ENCODE measurements at places on chromosomes 1 and 21.

- no peak for DNase-seq
Measured at GRCh38 chr1:25051504-25051903, 121.4 kb upstream of the RUNX3 start.

GRCh38 chr1:104648269-104648691, 898.6 kb downstream of the AMY1C start:
- no peak for DNase-seq

- no peak for DNase-seq
Measured at GRCh38 chr1:3918966-3919611, 19.0 kb upstream of the C1orf174 start.

- DNase-seq: no peak
Measured at GRCh38 chr1:112957133-112957812, 1.3 kb upstream of the SLC16A1 start.

GRCh38 chr1:942411-942821, 16.6 kb downstream of the NOC2L start:
- DNase-seq: no peak

DNA sequence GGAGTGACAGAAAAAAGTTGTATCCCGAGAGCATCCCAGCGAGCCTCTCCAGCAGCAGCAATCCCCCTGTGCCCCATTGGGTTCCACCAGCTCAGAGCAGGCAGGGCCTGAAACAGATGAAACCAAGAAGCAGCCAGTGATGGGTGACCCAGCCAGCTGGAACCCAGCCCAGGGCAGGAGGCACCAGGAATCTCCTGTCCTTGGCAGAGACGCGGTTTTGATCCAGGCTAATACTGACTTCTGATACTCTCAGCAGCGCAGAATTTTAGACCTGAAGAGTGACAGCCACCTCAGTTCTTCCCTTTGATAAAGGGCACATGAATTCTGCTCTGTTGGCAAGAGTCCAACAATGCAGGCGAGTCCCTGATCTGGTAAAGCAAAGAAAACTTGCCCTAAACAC, 11.4 kb upstream of the OLIG1 start:
- DNase-seq: no peak

GRCh38 chr1:24656046-24656445, 12.9 kb downstream of the SRRM1 start:
- no peak for DNase-seq

DNA sequence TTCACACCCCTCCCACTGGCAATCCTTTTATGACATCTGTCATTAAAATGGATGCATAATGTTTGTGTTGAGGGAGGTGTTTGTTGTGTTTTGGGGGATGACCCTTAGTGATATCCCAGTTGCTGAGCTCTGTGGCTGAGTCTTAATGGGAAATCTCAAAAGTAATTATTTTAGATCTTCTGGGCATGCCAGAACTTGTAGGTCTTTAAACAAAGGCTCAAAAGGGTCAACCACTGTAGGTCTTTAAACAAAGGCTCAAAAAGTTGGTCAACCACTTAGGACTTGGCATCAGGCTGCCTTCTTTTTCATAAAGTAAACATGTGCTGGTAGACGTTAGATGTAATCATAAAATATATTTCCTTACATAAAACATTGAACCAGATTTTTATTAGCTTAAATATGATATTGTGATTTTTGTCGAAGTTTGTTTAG, 78.0 kb downstream of the CDC14A start:
- no peak for DNase-seq

DNA sequence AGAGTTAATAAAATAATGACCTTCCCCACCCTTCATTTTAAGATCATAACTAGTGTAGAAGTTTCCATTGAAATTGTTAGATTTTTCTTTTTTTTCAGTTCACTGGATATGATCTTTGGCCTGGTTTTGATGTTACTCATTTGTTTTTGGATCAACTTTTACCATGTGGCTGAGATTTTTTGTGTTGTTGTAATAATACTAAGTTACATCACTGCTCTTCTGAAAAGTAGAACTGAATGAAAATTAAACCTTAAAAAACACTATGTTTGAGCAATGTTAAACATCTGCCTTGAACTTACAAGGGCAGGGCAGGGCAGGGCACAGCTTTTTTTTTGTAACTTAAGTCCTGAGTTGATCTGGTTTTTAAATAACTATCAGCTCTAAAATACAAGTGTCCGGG, 204.8 kb upstream of the ADAMTS5 start:
- no peak for DNase-seq

- no peak for DNase-seq
Measured at GRCh38 chr1:193707271-193708021, 521.0 kb upstream of the B3GALT2 start.

GRCh38 chr1:171506525-171507304, 21.4 kb downstream of the PRRC2C start:
- DNase-seq: no peak

GRCh38 chr1:31646259-31646960, 1.7 kb upstream of the PEF1 start:
- DNase-seq: no peak

GRCh38 chr1:51310871-51311613, 19.3 kb downstream of the TTC39A start:
- DNase-seq: no peak

- DNase-seq: no peak
Measured at GRCh38 chr1:101781201-101781831, 215.4 kb downstream of the OLFM3 start.

- no peak for DNase-seq
Measured at GRCh38 chr1:111958075-111958474, 31.4 kb downstream of the KCND3 start.

- DNase-seq: no peak
Measured at GRCh38 chr1:206725109-206725963, 40.6 kb downstream of the MAPKAPK2 start.

GRCh38 chr1:204828352-204828850, 42.3 kb upstream of the NFASC start:
- peak; percentile 83 for DNase-seq

- DNase-seq: no peak
Measured at GRCh38 chr1:73623946-73624345, 574.0 kb downstream of the LRRIQ3 start.

- no peak for DNase-seq
Measured at GRCh38 chr1:35164893-35165292, 28.1 kb downstream of the SFPQ start.

- no peak for DNase-seq
Measured at GRCh38 chr1:229408458-229409037, 25.3 kb downstream of the ACTA1 start.

DNA sequence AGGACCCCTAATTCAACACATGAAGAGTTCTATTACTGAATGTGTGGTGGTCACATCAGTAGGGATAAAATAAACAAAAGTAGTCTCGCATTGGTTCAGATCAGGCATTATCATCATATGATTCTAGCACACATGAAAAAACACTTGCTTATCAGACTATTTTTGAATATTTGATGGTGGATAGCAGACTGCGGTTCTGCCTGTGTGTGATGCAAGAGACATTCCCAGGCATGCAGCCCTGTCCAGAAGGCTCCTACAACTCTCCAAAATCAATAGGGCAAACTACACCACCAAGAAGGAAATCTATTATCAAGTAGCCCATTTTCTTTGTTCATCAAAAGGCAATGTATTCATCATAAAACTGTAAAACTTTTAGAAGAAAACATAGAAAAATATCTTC, 304.7 kb downstream of the DUSP10 start:
- no peak for DNase-seq

DNA sequence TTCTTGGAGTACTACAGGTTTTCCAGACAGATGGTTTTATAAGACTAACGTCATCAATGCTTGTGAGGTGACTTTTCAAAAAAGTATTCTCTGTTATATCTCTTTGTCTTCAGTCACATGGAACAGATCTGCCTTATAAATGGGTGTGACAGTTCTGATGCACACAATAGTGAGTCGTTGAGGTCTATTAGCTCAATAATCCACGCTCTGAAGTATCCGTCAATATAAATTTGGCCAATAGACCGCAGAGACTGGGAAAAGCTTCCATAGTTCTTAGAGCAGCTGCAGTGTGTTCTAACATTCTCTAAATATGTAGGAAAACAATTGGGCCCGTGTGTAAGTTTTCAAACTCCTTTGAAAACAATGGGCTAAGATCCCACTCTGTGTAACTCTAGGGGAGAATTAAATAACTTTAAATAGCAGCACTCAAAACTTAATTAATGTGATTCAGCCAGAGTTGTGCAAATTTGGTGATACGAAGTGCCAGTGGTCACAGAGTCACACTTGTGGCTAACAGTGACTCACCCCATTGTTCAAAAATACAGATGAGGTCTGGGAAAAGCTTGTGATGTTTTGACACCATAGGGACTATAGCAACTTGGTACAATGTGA, 316.0 kb downstream of the LMO4 start:
- DNase-seq: no peak

DNA sequence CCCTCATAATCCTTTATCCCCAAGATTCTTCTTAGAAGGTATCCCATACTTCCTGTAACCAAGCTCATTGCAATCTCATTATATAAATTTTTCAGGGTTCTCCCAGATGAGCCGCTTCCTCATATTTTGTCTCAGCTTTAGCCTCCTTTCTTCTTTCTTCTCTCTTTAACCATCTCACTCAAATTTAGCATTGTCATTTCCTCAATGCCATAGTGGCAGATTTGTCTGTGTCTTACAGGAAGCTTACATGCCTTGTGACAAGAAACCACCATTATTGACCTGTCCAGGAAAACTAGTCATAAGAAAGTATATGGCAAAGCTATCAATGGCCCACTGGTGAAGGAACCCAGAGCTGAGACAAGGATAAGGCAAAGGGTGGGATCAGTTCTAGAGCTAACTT, 6.0 kb upstream of the FCRL2 start:
- no peak for DNase-seq

- DNase-seq: no peak
Measured at GRCh38 chr21:43834146-43834905, 30.7 kb upstream of the AGPAT3 start.

DNA sequence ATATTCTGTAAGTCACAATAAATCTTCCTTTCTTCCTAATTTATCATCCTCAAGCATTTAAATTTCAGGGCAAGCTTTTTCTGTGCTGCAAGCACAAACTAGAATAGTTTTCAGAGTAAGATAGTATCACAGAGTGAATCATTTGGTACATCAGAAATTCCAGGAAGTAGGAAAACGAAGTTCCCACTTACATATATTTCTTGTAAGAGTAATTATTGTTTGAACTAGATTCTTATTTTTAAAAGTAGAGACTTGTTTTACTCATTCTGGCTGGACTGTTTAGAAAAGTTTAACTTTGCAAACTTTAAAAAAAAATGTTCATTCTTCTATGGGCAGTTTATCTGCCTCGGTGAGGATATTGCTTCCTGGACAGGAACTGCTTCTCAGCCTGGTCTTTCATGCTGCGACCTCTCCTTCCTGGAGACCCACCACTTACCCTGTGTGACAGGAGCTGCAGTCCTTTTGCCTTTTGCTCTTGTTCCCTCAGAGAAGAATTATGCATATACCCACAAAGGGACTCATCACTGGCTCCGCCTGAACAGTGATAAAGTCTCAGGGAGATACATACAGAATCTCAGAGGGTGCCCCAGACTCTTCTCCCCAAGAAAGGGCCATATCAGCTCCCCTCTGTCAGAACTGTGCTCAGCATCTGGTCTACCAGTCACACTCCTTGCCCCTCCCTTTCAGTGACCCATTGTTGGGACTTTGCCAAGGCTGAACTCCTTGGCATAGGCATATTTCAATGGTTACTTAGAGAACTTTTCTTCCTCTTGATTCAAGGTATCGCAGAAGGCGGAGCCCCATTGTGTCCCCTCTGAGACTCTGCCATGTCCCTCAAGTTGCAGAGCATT, 102.7 kb upstream of the CD55 start:
- no peak for DNase-seq

DNA sequence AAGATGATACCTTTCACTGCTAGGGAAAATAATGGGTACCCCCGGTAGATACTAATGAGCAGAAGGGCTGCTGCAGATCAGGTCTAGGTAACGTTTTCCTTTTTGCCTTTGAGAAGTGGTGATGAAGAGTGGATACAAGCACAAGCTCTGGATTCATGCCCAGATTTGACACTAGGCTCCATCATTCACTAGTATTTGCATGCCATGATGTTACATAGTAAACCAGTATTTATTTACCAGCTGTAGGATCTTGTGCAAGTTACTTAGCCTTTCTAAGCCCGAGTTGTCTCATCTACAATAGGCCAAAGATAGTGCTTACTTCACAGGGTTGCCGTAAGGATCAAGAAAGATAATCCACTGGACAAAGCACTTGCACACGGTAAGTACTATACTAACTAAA, 14.2 kb downstream of the PTPN14 start:
- DNase-seq: no peak

DNA sequence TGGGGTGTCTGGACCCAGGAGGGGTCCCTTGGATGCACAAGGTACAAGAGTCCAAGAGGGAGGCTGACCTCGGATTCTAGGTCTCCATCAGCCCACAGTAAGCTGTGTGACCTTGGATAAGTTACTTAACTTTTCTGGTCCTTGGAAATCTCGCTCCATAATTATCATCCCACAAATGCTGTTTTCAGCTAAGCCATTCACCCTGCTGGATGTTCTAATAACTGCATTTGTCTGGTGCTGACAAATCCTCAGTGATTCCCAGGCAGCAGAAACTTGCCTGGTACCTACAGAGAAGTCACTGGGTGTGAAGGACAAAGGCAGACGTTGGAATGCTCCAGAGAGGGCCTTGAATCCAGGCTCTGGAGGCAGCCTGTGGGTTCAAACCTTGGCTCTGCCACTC, 89.7 kb downstream of the IGSF21 start:
- DNase-seq: no peak

DNA sequence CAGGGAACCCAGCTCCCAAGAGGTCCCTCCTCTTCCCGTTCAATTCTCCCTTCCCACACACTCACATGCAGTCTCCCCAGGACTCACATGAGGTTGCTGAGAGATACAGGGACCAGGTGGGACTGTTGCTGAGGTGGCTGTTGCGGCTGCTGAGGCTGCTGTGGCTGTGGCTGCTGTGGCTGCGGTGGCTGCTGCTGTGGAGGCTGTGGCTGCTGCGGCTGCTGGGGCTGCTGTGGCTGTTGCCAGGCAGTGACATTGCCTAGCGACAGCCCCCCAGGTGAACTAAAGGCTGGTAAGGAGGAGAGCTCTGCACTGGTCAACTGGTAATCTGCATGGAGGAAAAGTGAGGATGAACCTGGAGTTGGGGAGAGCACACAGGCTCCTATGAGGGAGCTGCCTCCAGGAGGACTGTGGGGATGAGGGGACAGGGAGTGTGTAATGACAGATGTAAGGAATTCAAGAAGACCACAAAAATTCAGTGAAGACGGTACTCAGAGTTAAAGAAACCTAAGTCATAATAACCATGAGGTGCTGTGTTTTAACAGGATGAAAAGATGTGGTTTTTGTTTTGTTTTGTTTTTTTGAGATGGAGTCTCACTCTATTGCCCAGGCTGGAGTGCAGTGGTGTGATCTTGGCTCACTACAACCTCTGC, 31.8 kb downstream of the MEF2D start:
- no peak for DNase-seq

GRCh38 chr21:43352154-43352537, 74.8 kb downstream of the SIK1 start:
- no peak for DNase-seq

- peak; percentile 87 for DNase-seq
Measured at GRCh38 chr1:20151906-20152598, 12.9 kb downstream of the PLA2G2F start.

GRCh38 chr1:246184503-246184902, 322.6 kb downstream of the SMYD3 start:
- no peak for DNase-seq
